ENCODE measurements at places on chromosomes 16 and 17.

DNA sequence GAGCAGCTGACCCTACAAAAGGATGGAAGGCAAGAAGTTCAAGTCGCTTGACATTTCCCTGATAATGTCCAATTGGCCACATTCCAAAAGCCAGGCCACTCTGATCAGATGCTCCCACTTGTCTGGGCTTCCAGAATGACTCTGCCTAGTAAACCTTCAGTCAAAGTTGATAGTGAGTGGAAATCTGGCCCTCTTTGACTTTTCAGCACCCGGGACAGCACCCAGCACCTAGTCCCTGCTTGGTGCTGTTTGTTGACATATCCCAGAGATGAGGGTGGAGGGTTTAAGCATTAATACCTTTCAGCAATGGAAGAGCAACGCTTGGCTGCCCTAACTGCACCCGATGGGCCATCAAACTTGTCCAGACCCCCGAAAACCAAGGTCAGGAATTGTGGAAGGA, 131.3 kb downstream of the AIPL1 start:
- no peak for DNase-seq

DNA sequence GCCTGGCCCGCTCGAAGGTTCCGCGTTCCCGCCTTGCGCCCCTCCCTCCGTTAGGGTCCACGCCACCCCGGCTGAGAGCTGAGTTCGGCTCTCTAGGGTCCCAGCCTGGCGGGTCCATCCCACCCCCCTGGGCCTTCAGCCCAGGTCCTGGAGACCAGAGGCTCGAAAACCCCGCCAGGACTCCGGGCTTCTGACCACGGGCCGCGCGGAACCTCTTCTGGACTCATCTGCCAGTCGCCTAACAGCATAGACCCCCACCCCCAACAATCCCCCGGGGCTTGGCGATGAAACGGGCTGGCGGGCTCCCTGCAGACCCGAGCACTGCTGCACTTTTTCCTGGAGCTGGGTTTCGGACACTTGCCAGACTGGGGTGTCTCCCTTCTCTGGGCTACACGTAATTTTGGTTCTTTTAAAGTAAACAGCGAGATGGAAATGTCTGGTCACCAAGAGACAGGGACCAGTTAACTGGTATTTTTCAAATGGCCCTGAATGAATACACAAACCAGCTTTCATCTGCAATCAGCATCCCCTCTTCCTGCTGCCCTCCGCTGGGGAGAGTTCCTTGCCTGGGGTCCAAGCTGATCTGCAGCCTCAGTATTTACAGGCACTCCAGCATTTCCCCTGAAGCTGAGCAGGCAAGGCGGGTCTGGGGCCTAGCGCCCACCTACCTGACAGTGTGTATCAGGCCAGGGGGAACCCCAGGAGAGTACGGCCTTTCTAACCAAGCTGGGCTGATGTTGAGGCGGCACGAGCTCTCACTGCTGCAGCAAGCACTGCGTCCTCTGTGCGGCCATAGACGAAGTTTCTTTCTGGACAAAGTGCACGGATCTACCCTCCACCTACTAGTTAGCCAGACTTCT, 639 bp upstream of the TRIM65 start:
- no peak for DNase-seq

GRCh38 chr16:23504453-23505179, 5.7 kb downstream of the GGA2 start:
- DNase-seq: peak; percentile 76

GRCh38 chr16:79202977-79203376, 397.6 kb downstream of the MAF start:
- DNase-seq: no peak

GRCh38 chr16:12119562-12119961, 143.0 kb downstream of the SNX29 start:
- DNase-seq: no peak

DNA sequence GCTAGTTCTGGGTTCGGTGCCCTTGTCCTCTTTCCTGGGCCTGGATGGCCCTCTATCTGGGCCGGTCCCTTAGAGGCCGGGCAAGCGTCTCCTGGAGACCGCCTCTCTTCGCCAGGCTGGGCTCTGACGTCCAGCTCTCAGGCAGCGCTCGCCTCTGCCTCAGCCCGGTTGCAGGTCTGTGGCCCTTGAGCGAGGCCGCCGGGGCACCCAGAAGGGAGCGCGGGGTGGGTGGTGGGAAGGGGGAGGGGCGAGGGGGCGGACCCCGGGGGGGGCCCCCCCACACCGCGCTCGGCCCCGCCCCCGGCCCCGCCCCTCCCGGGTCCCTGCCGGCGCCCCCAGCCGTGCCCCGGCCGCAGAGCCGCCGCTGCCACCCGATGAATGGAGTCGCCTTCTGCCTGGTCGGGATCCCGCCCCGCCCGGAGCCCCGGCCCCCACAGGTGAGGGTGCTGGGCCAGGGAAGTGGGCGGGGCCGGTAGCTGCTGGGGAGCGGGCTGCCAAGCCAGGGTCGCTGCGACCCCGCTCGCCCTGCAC, at the start of gene ARHGAP23:
ARHGAP23 (plus strand) TSS at position 353 of the 531 bp plus-strand sequence; CDS start at position 375, 22 bp downstream.
- peak; percentile 31 for DNase-seq

DNA sequence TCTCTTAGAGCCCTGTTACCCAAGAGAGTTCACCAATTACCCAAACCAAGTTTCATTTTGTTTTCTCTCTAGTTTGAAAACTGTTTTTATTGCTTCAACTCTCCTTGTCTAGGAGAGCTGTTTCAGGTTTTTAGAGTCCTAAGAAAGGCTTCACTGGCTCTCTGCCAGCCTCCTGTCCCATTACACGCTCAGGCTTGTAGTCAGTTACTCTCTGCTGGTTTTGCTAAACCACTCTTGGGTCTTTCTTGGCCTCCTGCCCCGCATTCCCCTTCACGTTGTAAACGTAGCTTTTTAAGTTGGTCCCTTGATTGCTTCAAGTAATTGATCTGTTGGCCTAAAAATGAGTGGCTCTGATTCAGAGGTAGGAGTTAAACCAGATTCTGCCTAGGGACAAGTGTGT, 529.1 kb downstream of the MAF start:
- DNase-seq: no peak

DNA sequence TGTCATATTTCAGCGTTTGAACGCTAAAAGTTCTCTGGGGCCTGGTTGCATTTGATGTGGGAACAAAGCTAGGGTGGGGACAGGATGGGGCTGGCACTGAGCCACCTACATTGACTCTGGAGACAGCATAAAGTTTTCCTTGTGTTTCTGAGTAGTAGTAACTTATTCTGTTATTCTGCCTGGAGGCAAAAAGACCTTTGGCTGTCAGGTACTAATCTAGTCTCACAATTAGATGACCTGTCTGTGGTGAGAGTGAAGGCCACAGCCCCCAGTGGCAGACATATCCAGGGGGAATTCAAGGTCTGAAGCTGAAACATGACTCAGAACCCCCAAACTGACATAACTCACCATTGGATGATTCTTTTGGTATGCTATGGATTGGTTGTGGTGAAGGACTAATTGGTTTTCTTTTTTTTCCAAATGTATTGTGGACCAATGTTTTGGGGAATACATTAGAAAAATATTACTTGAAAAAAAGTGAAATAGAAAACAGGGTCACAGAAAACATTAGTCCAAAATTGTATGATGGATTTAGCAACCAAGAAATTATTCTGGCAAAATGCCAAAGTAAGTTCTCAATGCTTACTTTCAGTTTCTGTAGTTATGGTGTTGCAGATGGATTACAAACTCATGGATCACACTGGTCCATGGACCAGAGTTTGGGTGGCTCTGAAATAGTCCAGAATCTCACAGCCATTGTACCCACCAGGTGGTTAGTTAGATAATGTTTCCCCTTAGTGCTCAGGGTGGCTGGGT, 10.5 kb upstream of the SALL1 start:
- DNase-seq: no peak

GRCh38 chr16:30602616-30603277, 7.4 kb downstream of the ZNF689 start:
- DNase-seq: no peak

DNA sequence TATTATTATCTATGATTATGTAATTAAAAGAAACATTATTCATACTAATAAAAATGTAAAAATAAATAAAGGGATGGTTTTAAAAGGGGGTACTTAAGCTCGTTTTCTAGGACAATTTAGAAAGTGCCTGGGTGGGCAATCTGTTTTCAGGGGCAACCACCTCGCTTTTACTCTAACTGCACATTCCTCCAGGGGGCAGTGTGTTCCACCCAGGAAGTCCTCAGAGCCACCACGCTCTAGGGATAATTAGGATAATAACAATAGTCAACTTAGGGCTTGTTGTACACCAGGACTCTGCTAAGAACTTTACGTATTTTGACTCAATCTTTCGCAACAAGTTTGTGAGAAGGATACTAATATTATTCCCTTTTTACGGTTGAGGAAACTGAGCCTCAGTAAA, 396.7 kb upstream of the MAF start:
- no peak for DNase-seq

GRCh38 chr17:28958820-28959455, 7.6 kb upstream of the PHF12 start:
- no peak for DNase-seq

- no peak for DNase-seq
Measured at GRCh38 chr16:3112058-3112880, at the start of gene ZNF205. Gene ZNF205, plus strand, starts transcription at chr16:3112586. Its CDS starts 845 bp downstream, at chr16:3113431.

- DNase-seq: no peak
Measured at GRCh38 chr17:17737961-17738894, 57.0 kb downstream of the RAI1 start.

- no peak for DNase-seq
Measured at GRCh38 chr17:52024300-52024870, 134.1 kb downstream of the CA10 start.

DNA sequence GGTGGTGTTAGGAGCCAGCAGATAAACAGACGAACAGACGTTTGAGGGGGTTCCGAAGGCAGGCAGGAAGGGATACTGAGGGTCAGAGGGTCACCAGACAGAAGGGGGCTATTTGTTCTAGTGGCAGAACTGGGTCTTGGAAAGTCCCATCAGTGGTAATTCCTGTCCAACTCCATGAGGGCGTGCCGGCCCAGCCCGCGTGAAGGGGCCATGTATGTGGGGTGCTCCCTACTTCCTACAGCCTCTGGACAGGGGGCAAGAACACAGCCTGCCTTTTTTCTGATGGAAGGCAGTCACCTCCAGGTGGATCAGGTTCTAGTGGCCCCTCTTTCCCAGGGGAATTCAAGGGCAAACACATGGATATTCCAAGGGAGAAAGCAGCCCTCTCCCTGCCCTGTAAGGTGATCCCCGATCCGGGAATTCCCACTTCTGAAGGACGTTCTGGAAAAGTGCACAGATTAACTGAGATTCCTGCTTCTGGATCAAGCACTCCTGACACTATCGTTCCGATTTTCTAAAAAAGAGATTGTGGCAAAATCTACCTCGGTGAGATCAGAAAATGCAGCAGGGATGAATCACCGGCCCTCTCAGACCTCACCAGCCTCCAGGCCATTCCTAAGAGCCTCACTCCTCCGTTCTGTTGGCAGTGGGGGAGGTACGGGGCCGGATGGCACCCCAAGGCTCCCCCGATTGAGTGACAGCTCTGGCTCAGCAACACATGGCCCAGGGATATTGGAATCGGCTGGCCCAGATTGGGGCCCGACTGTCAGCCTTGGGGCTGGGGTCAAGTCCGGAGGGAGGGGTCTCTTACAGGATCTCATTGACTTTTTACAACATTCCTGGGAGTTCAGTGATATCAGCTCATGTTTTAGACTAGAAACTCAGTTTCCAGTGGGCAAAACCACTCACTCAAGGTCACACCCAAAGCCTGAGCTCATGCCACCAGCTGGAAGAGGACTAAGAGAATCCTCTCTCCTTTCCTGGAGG, 12.4 kb downstream of the STX1B start:
- no peak for DNase-seq

GRCh38 chr17:73194514-73195222, 1.8 kb downstream of the COG1 start:
- no peak for DNase-seq

GRCh38 chr17:50848711-50849110, 13.3 kb downstream of the WFIKKN2 start:
- no peak for DNase-seq

DNA sequence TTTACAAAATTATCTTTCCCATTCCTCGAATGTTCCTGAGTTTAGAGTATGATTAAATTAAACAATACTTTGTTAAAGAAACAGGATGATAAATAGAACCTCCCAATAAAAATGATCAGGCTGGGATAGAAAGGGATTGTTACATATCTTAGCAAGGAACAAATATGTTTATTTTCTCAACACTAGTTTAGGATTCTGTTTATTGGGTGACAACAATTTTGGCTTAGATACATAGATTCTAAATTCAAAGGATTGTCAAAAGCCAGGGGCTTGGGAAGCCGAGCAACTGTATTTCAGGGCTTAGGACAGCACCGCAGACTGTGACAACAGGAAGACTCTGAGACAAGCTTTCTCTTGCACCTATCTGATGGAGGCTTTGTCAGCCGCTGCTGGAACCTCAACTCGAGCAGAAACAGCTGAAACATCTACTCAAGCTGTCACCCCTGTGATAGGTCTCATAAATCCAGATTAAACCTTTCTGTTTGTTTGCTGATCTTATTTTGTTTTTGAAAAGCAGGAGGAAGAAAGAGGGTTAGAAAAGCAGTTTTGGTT, 562.8 kb upstream of the ZFHX3 start:
- DNase-seq: no peak
